Small intestine (tissue), 16 donors: ENCODE measurements at places on chromosomes 11 and 22. TPM values are rescaled to one million over a fixed set of nuclear protein-coding genes. Genes with fewer than 3 reads are reported as not detected.

GRCh38 chr11:114131461-114131864, 72.0 kb downstream of the ZBTB16 start:
- no peak for DNase-seq
- no peak overlapping the region for H3K27ac ChIP-seq
- no peaks in the 10 kb centered on the region for H3K27me3 ChIP-seq
- H3K4me3 ChIP-seq = no peak overlapping the region

GRCh38 chr11:82945682-82946081, 44.1 kb downstream of the DDIAS start:
- no peaks in the 10 kb centered on the region for H3K36me3 ChIP-seq
- no peak for DNase-seq
- H3K4me1 ChIP-seq = no peaks in the 10 kb centered on the region
- no peak overlapping the region for H3K4me3 ChIP-seq
- no peak overlapping the region for H3K27ac ChIP-seq
- no peaks in the 10 kb centered on the region for H3K27me3 ChIP-seq

DNA sequence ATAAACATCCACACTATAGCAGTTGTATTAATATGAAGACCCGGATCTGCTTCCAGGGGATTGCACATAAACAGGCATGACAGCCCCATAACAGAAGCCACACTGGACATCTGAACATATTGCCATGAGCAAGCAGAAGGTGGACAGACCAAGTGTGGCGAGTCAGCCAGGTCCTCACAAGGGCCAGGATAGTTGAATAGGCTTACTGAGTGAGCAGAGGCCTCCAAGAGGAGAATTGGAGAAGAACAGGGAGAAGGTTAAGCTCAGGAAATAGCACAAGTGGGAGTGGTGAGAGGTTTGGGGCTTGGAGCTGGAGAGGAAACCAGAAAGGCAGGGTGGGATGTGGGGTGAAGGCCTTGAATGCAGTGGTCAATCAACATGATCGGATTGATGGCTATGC, 10.8 kb downstream of the SLC35C1 start:
- H3K27me3 ChIP-seq = no peaks in the 10 kb centered on the region
- H3K4me3 ChIP-seq = no peak overlapping the region
- no peaks in the 10 kb centered on the region for H3K4me1 ChIP-seq

DNA sequence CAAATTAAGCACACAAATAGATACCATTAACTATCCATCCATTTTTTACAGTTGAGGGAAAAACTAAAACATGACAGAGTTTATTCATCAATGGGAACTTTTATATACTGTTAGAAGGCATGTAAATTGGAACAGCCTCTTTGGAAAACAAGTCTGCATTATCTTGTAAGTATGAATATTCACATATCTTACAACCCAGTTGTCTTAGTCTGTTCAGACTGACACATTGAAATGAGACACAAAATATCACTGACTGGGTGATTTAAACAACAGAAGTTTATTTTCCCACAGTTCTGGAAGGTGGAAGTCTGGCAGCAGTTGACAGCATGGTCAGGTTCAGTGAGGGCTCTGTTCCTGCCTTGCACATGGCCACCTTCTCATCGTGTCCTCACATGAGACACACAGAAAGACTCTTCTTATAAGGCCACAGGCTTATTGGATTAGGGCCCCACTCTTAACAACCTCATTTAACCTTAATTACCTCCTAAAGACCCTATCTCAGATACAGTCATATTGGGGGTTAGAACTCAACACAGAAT, 5.4 kb upstream of the EIF3F start:
- H3K4me3 ChIP-seq = no peak overlapping the region
- peaks cover 2% of the 10 kb centered on the region for H3K4me1 ChIP-seq
- H3K27ac ChIP-seq = no peak overlapping the region
- DNase-seq = no peak
- H3K27me3 ChIP-seq = no peaks in the 10 kb centered on the region
- H3K36me3 ChIP-seq = no peaks in the 10 kb centered on the region

The MN1 gene
- polyA plus RNA-seq = 0.81 TPM

GRCh38 chr11:15698855-15699254, 584.1 kb downstream of the INSC start:
- no peak overlapping the region for H3K4me3 ChIP-seq
- no peaks in the 10 kb centered on the region for H3K27me3 ChIP-seq
- H3K27ac ChIP-seq = no peak overlapping the region

The SYCE3 gene
- not detected for polyA plus RNA-seq

- H3K27ac ChIP-seq = no peak overlapping the region
- H3K4me1 ChIP-seq = no peaks in the 10 kb centered on the region
- H3K27me3 ChIP-seq = no peaks in the 10 kb centered on the region
- peaks cover 13% of the 10 kb centered on the region for H3K36me3 ChIP-seq
- no peak for DNase-seq
Measured at GRCh38 chr11:68173926-68174325, 39.2 kb downstream of the KMT5B start.

- no peak overlapping the region for H3K27ac ChIP-seq
- no peaks in the 10 kb centered on the region for H3K27me3 ChIP-seq
- no peak overlapping the region for H3K4me3 ChIP-seq
- H3K4me1 ChIP-seq = no peaks in the 10 kb centered on the region
- DNase-seq = no peak
Measured at GRCh38 chr22:48975886-48976285, 851.8 kb downstream of the BRD1 start.

GRCh38 chr22:43186272-43187170, at the start of gene TTLL12:
Gene TTLL12 (minus strand): TSS chr22:43187134. CDS start chr22:43187069, 65 bp downstream.
- H3K27me3 ChIP-seq = no peaks in the 10 kb centered on the region
- H3K36me3 ChIP-seq = no peaks in the 10 kb centered on the region
- peak within 1 kb of the TSS; percentile 94 for H3K27ac ChIP-seq
- no peaks in the 10 kb centered on the region for H3K4me1 ChIP-seq
- H3K4me3 ChIP-seq = peak within 1 kb of the TSS; percentile 54
- peak; percentile 45 for DNase-seq

- DNase-seq = no peak
- no peaks in the 10 kb centered on the region for H3K4me1 ChIP-seq
- no peak overlapping the region for H3K4me3 ChIP-seq
- H3K27ac ChIP-seq = no peak overlapping the region
Measured at GRCh38 chr22:28268171-28268570, 349.1 kb upstream of the PITPNB start.

DNA sequence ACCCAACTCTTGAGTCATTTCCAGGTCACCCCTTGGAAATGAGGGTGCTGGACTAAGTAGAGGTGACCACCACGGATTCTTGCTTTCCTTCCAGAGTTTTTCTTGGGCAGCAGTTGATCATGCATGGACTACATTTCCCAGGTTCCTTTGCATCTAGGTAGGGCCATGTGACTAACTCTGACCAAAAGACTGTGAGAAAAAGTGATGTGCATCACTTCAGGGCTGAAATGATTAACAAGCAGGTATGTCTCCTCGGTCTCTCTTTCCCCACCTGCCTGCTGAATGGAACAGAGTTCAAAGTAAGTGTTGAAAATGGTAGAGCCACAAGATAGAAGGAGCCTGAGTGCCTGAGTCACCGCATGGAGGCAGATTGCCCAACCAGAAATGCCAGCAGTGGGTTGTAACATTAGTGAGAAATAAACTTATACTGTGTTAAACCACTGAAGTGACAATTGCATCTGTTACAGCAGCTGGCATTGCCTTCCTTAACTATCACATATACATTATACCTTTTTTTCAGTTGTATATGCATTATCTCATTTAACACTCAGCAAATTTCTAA, 113.5 kb downstream of the MN1 start:
- peaks cover 15% of the 10 kb centered on the region for H3K4me1 ChIP-seq
- no peaks in the 10 kb centered on the region for H3K27me3 ChIP-seq
- H3K27ac ChIP-seq = no peak overlapping the region
- no peak overlapping the region for H3K4me3 ChIP-seq
- no peaks in the 10 kb centered on the region for H3K36me3 ChIP-seq
- DNase-seq = no peak

- DNase-seq = peak; percentile 99
- H3K27ac ChIP-seq = peak within 1 kb of the TSS; percentile 98
- no peaks in the 10 kb centered on the region for H3K27me3 ChIP-seq
- peaks cover 16% of the 10 kb centered on the region for H3K4me1 ChIP-seq
- H3K36me3 ChIP-seq = peaks cover 23% of the 10 kb centered on the region
Measured at GRCh38 chr11:44565211-44565952, at the start of gene CD82. Gene CD82 (plus strand): TSS chr11:44565663. CDS start chr11:44594663, 29,000 bp downstream.

The OR5L1 gene
- not detected for polyA plus RNA-seq

- no peaks in the 10 kb centered on the region for H3K36me3 ChIP-seq
- H3K27ac ChIP-seq = no peak overlapping the region
- H3K4me1 ChIP-seq = peaks cover 7% of the 10 kb centered on the region
- DNase-seq = peak; percentile 29
Measured at GRCh38 chr11:13672576-13673210, 4.2 kb downstream of the FAR1 start.

- H3K4me3 ChIP-seq = no peak overlapping the region
- no peak overlapping the region for H3K27ac ChIP-seq
- no peaks in the 10 kb centered on the region for H3K4me1 ChIP-seq
- no peaks in the 10 kb centered on the region for H3K27me3 ChIP-seq
Measured at GRCh38 chr11:74233683-74234082, 62.6 kb downstream of the PPME1 start.

GRCh38 chr11:27310707-27311106, 52.3 kb downstream of the CCDC34 start:
- peaks cover 9% of the 10 kb centered on the region for H3K4me1 ChIP-seq
- no peaks in the 10 kb centered on the region for H3K36me3 ChIP-seq
- H3K27me3 ChIP-seq = no peaks in the 10 kb centered on the region
- DNase-seq = no peak
- no peak overlapping the region for H3K27ac ChIP-seq
- H3K4me3 ChIP-seq = no peak overlapping the region

DNA sequence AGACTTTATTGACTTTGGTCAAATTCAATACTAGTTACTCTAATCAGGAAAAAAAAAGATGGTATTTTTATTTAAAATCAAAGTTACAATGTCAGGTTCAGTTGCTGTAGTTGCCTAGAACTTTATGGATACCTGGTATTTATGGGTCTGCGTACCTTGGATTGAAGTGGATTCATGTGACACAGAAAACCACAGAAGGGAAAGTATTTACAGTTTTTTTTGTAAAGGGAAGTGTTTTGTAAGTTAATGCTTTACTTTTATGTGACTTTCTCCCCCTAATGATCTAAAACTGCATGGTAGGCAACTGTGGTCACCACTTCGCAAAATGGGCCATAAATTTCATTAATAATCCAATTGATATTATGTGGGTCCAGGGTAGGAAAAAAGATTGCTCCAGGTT, 65.2 kb upstream of the ADA2 start:
- H3K4me3 ChIP-seq = no peak overlapping the region
- no peak overlapping the region for H3K27ac ChIP-seq
- peaks cover 6% of the 10 kb centered on the region for H3K27me3 ChIP-seq
- DNase-seq = no peak
- H3K36me3 ChIP-seq = no peaks in the 10 kb centered on the region

The MS4A4A gene
- polyA plus RNA-seq = 28.3 TPM

The SLC22A8 gene
- polyA plus RNA-seq = not detected

The CXCR5 gene
- polyA plus RNA-seq = 0.54 TPM

DNA sequence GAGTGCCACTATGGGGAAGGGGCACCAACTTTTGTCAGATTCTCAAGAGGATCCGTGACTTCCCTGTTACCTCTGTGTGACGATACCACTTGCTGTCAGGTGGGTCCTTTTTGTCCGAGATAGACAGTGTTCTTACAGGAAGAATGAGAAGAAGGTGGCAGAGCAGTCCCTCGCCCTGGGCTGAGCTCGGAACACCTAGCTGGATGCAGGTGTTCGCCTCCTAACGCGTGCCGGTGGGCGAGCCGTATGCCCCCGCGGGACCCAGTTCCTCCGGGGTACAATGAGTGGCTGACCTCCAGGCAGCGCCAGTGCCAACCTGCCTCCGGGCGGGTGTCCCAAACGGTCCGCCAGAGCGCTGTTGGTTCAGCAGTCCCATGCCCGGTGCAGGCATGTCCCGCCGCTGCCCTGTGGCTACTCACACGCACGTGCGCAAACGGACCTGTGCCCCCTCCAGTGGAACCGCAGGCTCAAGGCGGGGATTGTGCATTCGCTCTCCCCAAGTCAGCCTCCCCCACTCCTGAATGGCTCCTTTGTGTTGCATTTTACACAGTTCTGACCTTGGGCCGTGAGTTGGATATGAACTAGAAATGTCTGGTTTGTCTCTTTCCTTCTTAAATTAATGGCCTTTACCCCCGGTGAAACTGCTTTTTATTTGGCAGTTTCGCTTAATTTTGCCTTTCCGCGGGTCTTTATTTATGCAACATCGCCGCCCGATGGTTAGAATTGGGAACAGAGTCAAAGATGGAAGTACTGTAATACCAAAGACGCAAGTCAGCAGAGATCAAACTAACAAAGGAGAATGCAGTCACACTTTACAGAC, 1.1 kb upstream of the ABTB2 start:
- H3K4me3 ChIP-seq = peak overlapping the region; percentile 55
- H3K36me3 ChIP-seq = no peaks in the 10 kb centered on the region
- H3K27ac ChIP-seq = peak overlapping the region; percentile 71
- peaks cover 27% of the 10 kb centered on the region for H3K4me1 ChIP-seq
- peaks cover 4% of the 10 kb centered on the region for H3K27me3 ChIP-seq
- DNase-seq = peak; percentile 82

DNA sequence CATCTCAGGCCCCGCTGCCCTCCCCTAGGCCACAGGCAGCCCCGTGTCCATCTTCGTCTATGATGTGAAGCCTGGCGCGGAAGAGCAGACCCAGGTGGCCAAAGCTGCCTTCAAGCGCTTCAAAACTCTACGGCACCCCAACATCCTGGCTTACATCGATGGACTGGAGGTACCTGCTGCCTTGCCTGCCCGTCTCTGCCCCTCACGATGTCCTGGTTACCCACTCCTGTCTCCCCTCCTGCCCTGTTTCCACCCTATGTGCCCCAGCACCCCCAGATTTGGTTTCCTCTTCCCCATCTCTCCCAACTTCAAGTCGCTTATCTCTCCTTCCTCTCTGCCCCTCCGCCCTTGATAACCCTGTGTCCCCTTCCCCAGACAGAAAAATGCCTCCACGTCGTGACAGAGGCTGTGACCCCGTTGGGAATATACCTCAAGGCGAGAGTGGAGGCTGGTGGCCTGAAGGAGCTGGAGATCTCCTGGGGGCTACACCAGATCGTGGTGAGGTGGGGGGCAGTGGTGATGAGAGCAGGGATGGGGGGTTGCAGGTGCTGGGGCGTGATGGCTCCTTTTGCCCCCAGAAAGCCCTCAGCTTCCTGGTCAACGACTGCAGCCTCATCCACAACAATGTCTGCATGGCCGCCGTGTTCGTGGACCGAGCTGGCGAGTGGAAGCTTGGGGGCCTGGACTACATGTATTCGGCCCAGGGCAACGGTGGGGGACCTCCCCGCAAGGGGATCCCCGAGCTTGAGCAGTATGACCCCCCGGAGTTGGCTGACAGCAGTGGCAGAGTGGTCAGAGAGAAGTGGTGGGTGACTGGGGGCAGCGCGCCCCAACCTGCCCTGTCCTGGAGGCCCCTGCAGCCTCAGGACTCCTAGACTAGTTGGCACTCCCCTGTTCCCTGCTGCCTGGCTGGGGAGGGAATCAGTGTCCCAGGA, 930 bp downstream of the SCYL1 start:
- H3K4me3 ChIP-seq = peak overlapping the region; percentile 88
- H3K27ac ChIP-seq = peak overlapping the region; percentile 89
- H3K4me1 ChIP-seq = peaks cover 36% of the 10 kb centered on the region
- no peak for DNase-seq
- no peaks in the 10 kb centered on the region for H3K27me3 ChIP-seq

- H3K27me3 ChIP-seq = no peaks in the 10 kb centered on the region
- H3K36me3 ChIP-seq = no peaks in the 10 kb centered on the region
- H3K27ac ChIP-seq = no peak overlapping the region
- no peak overlapping the region for H3K4me3 ChIP-seq
- DNase-seq = no peak
- H3K4me1 ChIP-seq = no peaks in the 10 kb centered on the region
Measured at GRCh38 chr11:19957294-19957943, 202.9 kb downstream of the DBX1 start.

The SFI1 gene
- 76.9 TPM for polyA plus RNA-seq
